Activated T-cell treated with anti-CD3 and anti-CD28 coated beads for 24 hours (primary cell): ENCODE measurements at places on chromosomes 13 and 19.

DNA sequence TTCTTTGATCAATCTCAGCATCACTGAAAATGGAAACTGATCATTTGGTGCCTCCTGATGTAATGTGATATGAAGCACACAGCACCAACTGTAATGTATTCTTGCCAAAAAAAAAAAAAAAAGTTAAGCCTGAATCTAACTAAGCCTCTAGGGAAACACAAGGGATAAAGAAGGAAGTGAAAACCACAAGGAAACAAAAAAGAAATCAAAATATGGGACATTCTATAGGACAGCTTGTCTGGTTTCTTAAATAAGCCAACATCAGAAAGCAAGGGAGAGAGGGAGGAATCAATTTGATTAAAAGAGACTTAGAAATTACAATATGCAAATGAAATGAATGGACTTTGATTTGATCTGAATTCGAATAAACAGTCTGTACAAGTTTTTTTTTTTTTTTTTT is 20.6 kb upstream of the METTL21C start:
- DNase-seq: no peak

DNA sequence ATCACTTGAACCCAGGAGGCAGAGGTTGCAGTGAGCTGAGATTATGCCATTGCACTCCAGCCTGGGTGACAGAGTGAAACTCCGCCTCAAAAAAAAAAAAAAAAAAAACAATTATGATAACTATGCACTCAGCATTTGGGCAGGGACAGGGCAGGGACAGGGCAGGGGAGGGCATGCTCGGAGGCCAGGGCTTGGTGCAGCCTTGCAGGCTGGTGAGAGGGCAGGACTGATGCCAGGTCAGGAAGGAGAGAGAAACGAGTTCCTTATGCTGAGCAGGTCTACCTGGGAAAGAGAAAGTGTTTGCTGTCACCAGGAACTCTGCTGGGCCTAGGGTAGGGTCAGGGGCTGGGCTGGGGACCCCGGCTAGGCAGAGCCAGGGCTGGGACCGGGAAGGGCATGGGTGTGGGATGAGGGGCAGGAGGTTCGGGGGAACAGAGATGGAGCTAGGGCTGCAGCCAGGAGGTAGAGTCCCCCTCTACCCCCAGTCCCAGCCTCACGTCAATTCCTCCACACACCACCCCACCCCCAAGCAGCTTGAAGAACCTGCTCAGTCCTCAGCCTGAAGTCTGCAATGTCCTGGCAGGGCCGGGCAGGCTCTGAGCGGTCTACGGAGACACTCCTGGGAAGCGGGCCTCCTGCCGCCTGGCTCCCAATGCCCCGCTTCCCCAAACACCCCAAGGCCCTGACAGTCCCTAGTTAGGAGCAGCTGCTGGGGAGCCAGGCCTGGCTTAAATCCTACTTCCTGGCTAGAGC is 2.8 kb downstream of the FXYD3 start:
- DNase-seq: no peak

GRCh38 chr13:37486171-37486681 is 112.3 kb downstream of the POSTN start:
- DNase-seq: no peak

GRCh38 chr13:39970177-39970846 is 314.9 kb downstream of the COG6 start:
- DNase-seq: no peak

- no peak for DNase-seq
These were observed 304.4 kb downstream of the DCT start for GRCh38 chr13:94175076-94175475.

GRCh38 chr13:67275351-67275960 is 45.3 kb upstream of the PCDH9 start:
- DNase-seq: no peak

DNA sequence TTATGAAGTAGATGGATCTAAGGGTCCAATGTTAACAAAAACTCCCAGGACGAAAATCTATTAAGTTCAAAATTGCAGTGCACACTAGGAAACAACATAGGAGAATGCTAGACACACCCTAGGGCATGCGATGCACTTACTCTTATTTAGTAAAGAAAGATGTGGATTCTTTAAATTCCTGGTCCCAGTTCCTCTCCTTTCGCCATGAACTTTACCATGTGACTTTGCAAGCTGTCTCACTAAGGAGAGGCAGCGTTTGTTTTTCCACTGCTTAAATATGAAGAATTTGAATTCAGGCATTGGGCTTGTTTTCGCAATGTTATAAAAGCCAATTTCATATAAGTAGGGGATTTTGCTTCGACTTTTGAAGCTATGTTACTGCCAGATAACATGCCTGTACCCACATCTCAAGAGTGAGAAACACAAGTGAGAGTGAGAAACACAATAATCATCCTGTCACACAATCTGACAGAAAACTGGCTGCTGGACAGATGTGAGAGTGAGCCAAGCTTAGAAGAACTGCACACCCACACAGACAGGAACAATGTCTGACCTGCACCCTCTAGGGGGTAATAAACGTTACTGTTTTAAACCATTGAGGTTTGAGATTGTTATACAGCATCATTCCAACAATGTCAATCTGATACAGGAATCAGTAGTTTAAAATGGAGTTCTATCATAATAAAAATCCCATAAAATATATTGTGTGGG is 1308.4 kb downstream of the SLITRK5 start:
- peak; percentile 1 for DNase-seq

GRCh38 chr13:98879127-98879520 is 98.7 kb downstream of the DOCK9 start:
- no peak for DNase-seq
